Spleen (tissue), 13 donors: ENCODE measurements at places on chromosomes 12 and 14. TPM values are rescaled to one million over a fixed set of nuclear protein-coding genes. Genes with fewer than 3 reads are reported as not detected.

DNA sequence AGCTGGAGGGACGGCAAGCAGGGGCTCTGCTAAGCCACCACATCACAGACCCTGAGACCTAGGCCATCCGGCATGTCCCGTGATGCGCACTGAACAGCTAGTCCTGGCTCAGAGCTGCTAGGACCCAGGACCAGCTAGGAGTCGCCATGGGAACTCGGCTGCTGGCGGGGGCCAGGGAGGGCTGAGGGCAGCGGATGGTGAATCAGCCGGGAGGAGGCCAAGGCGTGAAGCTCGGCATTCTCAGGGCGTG, 5.1 kb downstream of the AHNAK2 start:
- no peaks in the 10 kb centered on the region for H3K36me3 ChIP-seq
- no peak overlapping the region for H3K27ac ChIP-seq
- peaks cover 21% of the 10 kb centered on the region for H3K4me1 ChIP-seq

The DTX1 gene
- 62.7 TPM for total RNA-seq

The TSHR gene
- 0.46 TPM for total RNA-seq

DNA sequence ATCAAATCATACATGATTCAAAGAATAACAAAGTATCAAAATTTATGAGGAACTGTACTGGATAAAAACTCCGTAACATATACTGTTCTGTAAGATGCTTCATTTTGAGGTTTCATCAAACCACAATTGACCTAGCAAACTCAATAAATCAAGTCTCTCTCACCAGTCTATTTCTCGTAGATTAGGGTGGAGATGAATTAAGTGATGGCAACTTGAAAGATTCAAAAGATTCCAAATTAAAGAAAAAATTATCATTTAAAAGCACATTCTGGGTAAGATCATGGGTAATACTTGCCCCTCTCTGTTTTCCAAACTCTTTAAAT, 74.4 kb downstream of the PAPLN start:
- no peak overlapping the region for H3K4me3 ChIP-seq
- H3K27ac ChIP-seq = peak overlapping the region; percentile 41
- H3K36me3 ChIP-seq = peaks cover 17% of the 10 kb centered on the region
- peaks cover 9% of the 10 kb centered on the region for H3K4me1 ChIP-seq
- DNase-seq = no peak

- no peak overlapping the region for H3K27ac ChIP-seq
- H3K27me3 ChIP-seq = no peaks in the 10 kb centered on the region
- no peak overlapping the region for H3K4me3 ChIP-seq
- H3K36me3 ChIP-seq = peaks cover 100% of the 10 kb centered on the region
- DNase-seq = no peak
Measured at GRCh38 chr12:40336573-40337199, 111.9 kb downstream of the LRRK2 start.

The TCL1B gene
- total RNA-seq = 2.0 TPM

The CLEC14A gene
- 27.4 TPM for total RNA-seq

GRCh38 chr12:21992823-21993222, 51.6 kb upstream of the ABCC9 start:
- no peak overlapping the region for H3K4me3 ChIP-seq
- H3K27me3 ChIP-seq = no peaks in the 10 kb centered on the region
- H3K4me1 ChIP-seq = no peaks in the 10 kb centered on the region
- DNase-seq = no peak
- H3K27ac ChIP-seq = peak overlapping the region; percentile 33

The UNG gene
- total RNA-seq = 18.5 TPM

The SIX4 gene
- 0.39 TPM for total RNA-seq

The KERA gene
- not detected for total RNA-seq

The C12orf60 gene
- total RNA-seq = 0.63 TPM

DNA sequence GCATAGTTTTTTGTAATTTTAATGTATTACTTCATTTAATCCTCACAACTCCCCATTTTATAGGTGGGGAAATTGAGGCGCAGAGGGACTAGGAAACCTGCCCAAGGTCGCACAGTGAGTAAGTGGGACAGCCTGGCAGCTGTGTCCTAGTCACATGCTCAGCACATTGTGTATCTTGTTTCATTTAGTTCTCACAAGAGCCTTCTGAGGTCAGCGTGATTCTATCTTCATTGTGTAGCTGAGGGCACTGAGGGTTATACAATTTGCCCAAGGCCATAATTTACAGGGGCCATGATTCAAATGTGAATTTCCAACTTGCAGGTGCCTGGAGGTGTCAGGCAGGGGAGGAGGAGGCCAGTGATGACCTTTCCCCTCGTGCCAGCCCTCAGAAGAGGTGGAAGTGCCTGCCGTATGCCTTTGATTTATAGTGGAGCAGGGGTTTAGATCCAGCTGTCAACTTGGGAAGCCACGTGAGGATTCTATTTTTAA, 30.3 kb upstream of the SMOC1 start:
- no peaks in the 10 kb centered on the region for H3K27me3 ChIP-seq
- H3K4me1 ChIP-seq = no peaks in the 10 kb centered on the region
- H3K4me3 ChIP-seq = no peak overlapping the region
- no peak overlapping the region for H3K27ac ChIP-seq
- H3K36me3 ChIP-seq = no peaks in the 10 kb centered on the region

DNA sequence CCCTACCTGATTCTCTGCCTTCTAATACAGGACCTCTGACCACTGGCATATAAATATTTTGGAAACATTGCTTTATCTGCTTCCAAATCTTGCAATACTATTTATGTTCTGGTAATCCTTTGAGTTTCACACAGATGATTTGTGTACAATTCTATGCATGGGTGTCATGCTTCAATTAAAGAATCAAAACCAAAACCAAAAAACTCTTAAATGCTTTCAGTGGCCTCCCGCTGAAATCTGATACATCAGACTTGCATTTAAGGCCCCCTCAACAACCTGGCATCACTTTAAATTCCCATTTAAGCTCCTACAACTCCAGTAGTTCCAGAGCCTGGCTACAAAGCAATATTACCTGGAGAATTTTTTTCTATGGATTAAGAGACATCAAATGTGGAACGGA, 221.7 kb upstream of the NAV3 start:
- no peaks in the 10 kb centered on the region for H3K27me3 ChIP-seq
- peak overlapping the region; percentile 32 for H3K27ac ChIP-seq
- H3K4me1 ChIP-seq = no peaks in the 10 kb centered on the region
- no peaks in the 10 kb centered on the region for H3K36me3 ChIP-seq
- DNase-seq = no peak
- H3K4me3 ChIP-seq = no peak overlapping the region

The RD3L gene
- total RNA-seq = not detected

The CYP46A1 gene
- total RNA-seq = 0.16 TPM

DNA sequence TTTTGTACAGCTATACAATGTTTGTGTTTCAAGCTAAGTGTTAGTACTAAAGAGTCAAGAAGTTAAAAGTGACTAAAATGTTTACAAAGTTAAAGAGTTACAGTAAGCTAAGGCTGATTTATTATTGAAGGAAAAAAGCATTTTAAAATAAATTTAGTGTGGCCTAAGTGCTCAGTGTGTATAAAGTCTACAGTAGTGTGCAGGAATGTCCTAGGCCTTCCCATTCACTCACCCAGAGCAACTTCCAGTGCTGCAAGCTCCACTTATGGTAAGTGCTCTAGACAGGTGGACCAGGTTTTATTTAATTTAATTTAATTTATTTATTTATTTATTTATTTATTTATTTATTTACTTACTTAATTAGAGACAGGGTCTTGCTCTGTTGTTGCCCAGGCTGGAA, 19.6 kb downstream of the DLK1 start:
- H3K36me3 ChIP-seq = no peaks in the 10 kb centered on the region
- H3K4me1 ChIP-seq = no peaks in the 10 kb centered on the region
- DNase-seq = no peak
- no peak overlapping the region for H3K4me3 ChIP-seq
